ENCODE measurements at places on chromosomes 2 and 18.
A peak's percentile ranks its signal among the peaks of the same experiment; 100 is the strongest.

GRCh38 chr2:29657674-29658073 lies 263.7 kb downstream of the ALK start:
- peak; percentile 78 for DNase-seq

- no peak for DNase-seq
Measured at GRCh38 chr2:136486115-136486514, 279.2 kb upstream of the THSD7B start.

DNA sequence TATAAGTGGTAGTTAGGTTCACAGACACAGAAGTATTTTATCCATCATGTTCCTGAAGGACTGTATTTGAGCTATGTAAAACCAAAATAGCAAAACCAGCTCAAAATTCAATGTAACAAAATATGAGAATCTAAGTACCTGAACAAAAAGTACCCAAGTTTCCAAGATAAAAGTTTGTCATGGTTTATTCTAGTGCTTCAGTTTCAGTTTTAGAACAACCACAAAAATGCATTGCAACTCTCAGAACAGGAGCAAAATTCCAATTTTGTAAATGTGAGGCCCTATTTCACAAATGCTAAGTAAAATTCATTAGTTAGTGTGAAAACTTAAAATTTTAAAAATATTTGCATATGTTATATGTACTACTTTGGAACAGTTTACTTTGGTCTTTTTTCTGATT lies 5.0 kb upstream of the ALPK2 start:
- DNase-seq: no peak

DNA sequence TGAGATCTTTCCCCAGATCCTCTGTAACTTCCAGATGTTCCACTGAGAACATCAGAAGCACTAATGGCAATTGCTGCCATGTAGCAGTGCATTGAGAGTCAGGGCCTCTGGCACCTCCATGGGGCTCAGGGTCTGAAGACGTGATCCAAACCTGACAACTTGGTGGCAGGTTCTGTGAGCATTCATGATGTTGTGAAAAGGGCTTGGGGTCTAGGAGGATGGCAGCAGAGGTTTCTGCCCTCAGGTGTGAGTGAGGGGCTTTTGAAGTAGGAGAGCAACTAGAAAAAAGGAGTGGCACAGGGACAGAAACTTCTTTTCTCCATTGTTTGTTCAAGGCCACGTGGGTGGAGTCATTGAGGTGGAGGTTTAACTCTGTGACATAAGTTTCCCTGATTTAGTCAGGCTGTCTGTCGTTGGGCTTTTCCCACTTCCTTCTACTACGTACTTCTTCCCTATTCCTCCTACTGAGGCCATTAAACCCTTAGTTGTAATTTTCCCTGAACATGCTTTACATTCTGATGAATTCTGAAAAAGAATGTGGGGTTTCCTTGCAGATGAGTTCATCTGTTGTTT lies 13.1 kb downstream of the CFLAR start:
- DNase-seq: no peak

GRCh38 chr2:114049280-114049679 lies 159.4 kb downstream of the ACTR3 start:
- no peak for DNase-seq

DNA sequence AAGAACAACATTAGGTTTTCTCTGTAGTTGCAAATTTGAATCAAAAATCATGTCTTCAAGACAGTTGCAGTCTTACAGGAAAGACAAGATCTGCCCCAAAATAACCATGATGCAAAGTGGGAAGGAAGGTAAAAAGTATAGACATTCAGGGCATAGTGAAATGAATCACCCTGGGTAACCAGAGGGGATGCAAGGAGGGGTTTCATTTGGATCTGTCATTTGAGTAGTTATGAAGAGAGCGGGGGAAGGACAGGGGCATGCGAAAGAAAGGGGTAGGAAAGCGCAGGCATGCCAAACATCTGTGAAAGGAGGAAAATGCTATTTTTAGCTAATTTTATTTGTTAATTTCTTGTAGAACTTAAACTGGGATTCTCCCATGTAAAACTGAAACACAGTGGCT lies 219.1 kb upstream of the BOD1L2 start:
- no peak for DNase-seq

GRCh38 chr2:60707750-60708371 lies 48.2 kb upstream of the PAPOLG start:
- no peak for DNase-seq

DNA sequence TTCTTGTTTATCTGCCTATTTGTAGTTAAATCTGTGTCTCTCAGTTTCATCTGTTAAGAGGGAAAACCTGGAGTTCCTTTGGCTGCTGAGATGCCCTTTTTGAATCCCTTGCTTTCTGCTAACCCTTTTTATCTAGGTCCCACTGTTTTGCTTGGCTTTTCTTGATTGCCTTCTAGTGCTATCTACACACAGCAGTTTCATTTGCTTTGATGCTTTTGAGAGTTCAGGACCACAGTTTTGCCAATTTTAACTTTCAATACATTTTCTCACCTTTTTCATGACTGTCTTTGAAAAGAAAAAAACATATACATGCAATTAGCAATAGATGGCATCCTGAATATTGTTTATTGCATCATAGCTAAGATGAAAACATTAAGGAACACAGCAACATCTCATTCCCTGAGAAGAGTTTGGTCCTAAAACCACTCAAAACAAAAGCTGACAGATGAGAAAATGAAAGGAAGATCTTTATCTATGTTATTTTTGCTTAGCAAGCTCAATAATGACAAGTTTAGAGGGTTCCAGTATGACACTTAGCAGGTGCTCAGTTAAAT lies 241.4 kb upstream of the MEX3C start:
- DNase-seq: no peak

- no peak for DNase-seq
Measured at GRCh38 chr2:141589314-141589713, 541.5 kb downstream of the LRP1B start.

- DNase-seq: no peak
Measured at GRCh38 chr2:73004466-73004865, 67.0 kb downstream of the SFXN5 start.

DNA sequence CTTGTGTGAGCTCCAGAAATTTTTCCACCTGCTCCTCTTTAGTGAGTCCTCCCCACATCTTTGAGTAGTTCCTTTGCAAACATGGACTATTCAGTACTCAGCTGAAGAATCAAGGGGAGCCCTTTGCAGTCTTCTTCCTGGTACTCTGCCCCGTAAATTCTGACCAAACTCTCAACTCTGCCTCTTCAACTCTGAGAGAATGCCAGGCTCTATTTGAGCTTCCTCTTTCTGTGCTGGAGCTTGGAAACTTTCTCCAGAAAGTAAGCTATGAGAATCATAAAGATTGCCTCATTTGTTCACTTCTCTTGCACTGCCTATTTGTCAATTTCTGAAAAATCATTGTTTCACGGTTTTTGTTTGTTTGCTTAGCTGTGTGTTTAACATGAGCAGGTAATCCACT lies 7.4 kb upstream of the STAT4 start:
- DNase-seq: no peak

- DNase-seq: no peak
Measured at GRCh38 chr18:73556904-73557303, 590.7 kb downstream of the FBXO15 start.

GRCh38 chr2:48722391-48722790 lies 33.1 kb downstream of the LHCGR start:
- DNase-seq: no peak

DNA sequence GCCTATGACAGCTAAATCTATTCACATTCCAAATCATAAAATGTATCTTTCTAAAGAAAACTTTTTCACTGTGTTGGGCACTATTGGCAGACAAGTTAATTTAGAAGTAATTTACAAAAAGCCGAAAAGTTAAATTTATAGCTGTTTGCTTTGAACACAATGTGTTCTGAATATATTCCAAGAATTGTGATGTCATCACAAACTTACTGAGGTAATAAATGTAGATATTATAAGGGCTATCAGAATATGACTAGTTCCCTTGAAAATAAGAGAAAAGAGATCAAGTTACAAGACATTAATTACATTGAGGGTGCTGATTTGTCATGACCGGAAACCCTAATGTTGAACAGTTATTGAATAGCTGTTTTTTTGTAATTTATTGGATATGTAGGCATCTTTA lies 153.9 kb upstream of the SCN7A start:
- DNase-seq: no peak

DNA sequence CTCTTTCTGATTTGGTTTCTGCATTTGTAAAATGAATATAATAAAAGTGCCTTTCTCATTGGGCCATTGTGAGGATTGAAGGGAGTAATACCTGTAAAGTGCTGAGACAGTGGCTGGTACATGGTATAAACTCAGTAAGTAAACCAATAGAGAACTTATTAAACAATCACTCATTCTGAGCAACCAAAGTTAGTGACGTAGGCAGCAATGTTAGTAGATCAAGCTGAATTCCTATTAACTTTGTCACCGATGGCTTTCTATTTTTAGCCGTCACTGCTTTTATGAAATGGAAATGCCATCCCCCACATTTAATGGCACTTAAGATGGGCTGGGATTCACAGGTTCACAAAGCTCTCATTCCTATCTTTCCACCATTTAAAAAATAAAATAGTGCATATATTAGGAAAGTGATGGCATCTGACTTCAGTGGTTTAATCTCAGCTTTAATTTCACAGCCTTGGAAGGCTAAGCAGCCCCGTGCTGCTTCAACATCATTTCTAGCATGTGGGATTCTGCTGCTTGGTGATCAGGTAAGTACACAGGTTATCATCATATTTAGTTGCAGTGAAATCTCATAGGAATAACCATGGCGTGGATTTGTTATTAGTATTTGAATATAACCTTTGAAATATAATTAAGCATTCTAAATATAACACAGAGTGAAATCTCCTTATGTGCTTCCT lies 17.6 kb upstream of the PPP4R1 start:
- DNase-seq: no peak

GRCh38 chr18:45119876-45120275 lies 439.2 kb downstream of the SETBP1 start:
- DNase-seq: no peak

DNA sequence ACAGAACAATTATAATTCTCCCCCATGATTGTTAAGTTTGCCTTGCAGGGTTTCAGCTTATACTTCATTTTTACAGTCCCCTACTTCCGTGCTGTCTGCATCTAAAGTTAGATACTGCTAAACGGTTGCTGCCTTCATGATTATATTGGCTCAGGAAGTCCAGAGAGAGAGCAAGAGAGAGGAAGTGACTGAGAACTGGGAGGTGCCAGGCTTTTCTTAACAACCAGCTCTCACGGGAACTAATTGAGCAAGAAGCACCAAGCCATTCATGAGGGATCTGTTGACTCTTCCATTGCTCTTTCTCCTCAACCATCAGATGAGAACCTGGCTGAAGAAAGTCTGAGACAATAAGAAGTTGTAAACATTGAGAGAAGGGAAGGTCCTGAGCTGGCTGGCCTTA lies 125.5 kb upstream of the SIX2 start:
- DNase-seq: no peak

Measured in hippocampal formation (tissue), 2 donors.